Left cardiac atrium (tissue), 4 donors: ENCODE measurements at places on chromosomes 12 and 14.

DNA sequence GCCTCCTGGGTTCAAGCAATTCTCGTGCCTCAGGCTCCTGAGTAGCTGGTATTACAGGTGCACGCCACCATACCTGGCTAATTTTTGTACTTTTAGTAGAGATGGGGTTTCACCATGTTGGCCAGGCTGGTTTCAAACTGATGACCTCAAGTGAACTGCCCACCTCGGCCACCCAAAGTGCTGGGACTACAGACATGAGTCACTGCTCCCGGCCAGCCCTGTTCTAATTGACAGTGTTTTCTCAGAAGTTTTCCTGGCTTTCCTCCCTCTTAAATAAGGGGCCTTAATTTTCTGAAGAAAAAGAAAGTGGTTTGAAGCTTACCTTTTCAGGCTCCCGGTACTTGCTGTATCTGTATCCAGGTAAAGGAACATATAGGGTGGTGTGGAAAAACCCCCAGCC is 1.7 kb downstream of the HAL start:
- DNase-seq, result no peak

DNA sequence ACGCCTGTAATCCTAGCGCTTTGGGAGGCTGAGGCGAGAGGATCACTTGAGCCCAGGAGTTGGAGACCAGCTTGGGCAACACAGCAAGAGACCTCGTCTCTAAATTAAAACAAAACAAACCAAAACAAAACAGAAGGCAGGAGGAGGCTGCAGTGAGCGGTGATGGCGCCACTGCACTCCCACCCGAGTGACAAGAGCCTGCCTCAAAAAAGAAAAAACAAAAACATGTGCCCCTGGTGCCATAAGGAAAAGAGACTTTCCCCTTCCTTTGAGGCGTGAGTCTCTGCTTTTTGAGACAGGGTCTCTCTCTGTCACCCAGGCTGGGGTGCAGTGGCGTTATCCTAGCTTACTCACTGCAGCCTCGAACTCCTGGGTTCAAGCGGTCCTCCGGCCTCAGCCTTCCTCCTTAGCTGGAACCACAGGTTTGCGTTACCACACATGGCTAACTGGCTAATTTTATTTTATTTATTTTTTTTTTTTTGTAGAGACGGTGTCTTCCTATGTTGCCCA is 9.0 kb upstream of the EAPP start:
- no peak for DNase-seq

GRCh38 chr12:47234576-47235141 is 154.9 kb upstream of the AMIGO2 start:
- no peak for DNase-seq

- peak; percentile 56 for DNase-seq
Observed at GRCh38 chr14:77158175-77158881, 16.7 kb upstream of the ZDHHC22 start.

- DNase-seq, result peak; percentile 45
Observed at GRCh38 chr12:25957793-25958427, 572 bp upstream of the RASSF8 start.

- no peak for DNase-seq
Observed at GRCh38 chr14:87149583-87150354, 843.2 kb downstream of the GALC start.

DNA sequence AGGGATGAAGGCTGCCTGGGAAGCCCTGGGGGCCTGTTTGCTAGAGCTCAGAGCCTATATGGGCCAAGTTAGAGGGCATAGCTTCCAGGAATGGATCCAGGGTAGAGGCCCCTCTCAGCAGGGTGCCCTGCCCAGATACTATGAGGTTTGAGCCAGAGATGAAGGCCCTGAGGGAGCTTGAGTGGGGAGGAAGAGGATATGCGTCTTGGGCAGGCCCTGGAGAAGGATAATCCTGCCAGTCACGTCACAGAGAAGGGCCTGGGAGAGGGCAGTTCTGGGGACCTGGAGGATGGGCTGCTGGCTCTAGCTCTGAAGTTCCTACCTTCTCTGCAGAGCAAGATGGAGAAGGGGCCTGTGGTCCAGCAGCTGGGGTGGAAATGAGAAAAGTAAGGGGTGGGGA is 5.9 kb upstream of the CACNB3 start:
- no peak for DNase-seq

DNA sequence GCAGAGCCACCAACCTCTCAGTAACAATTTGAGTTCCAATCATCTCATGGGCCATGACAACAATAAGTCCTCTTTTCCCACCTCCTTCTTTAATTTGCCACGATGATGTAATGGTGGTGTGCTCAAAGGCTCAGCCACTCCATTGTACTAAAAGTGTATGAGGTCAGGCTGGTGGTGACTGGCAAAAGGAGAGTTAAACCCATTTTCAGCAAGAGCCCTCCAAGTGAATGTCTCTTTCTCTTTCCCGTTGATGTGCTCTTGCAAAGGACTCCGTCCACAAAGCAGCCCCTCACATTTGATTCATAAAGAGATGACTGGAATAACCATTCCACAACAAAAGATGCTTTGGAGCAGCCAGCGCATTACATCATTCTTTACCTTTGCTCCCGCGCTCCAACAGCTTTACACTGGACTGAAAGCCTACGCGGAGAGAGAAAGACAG is 41.6 kb downstream of the DUSP16 start:
- no peak for DNase-seq

GRCh38 chr12:113875691-113876090 is 90.4 kb downstream of the RBM19 start:
- DNase-seq, result no peak

DNA sequence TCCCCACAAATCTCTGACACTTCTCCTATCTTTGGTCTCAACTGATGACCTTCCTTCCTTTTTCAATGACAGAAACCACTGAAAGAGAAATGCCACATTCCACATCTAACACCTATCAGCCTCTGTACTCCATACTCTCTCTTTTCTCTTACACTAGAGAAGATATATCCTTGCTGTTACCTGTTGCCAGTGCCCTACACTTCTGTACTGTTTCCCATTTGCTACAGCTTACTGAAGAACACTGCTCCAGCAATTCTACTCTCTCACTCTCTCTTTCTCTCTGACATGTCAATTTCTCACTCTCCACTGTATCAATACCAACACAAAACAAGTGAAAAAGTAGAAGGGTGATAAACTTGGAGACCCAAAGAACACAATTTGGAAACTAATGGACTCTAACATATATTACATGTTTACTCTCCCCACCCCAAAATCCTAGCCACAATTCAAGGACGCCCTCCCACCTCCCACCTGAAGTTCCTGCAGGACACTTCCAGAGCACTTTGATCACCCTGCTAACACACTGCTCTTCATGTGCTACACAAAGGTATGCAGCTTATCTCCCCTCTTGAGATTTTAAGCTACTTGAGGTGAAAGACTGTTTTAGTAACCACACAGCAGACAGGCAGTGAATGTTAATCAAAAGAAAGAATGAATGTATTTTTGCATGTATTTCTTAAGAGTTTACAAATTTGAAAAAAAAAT is 95.0 kb downstream of the MED13L start:
- no peak for DNase-seq

DNA sequence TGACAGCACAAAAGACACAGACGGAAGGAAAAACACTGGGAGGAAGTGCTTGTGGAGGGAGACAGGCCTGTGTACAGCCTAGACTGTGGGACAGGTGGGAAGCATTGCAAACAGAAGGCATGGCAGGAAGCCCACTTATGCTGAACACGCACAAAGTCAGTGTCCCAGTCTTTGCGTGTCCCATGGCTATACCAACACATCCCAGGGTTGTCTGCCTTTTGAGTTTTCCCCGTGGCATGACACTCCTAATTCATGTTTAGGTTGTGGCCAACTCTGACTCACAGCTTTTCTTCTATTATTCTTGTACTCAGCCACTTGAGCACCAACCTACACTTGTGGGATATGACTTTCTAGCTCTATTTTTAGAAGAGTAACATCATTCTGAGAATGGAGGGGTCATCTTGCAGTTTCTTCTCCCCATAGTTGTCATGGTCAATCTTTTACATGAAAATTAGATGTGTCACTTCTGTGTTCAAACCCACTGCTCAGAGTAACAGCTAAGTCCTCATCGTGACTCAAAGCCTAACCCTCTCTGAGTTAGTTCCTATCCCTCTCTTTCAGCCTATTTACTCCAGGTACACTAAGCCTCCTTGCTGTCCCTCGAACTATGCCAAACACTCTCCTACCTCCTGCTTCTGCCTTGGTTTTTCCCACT is 27.5 kb upstream of the JPH4 start:
- no peak for DNase-seq

GRCh38 chr14:33799705-33800570 is 150.9 kb downstream of the EGLN3 start:
- DNase-seq, result peak; percentile 47

DNA sequence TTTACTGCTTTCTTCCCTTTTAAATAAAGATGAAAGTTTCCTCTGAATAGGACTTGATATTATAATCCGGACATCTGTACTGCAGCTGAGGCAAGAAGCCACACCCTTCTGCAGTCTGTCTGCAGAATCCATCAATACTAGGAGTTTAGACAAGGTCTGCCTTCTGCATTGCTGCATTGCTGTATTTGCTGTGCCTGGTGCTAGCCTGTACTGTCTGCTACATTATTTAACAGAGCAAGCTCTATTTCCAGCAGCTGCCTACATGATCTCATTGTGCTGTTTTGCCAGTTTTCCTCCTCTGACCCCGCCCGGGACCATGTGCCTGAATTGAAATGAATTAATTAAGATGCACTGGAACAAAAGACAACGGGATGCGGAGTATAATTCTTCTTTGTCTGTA is 1.7 kb downstream of the TUBA1A start:
- DNase-seq, result peak; percentile 53

DNA sequence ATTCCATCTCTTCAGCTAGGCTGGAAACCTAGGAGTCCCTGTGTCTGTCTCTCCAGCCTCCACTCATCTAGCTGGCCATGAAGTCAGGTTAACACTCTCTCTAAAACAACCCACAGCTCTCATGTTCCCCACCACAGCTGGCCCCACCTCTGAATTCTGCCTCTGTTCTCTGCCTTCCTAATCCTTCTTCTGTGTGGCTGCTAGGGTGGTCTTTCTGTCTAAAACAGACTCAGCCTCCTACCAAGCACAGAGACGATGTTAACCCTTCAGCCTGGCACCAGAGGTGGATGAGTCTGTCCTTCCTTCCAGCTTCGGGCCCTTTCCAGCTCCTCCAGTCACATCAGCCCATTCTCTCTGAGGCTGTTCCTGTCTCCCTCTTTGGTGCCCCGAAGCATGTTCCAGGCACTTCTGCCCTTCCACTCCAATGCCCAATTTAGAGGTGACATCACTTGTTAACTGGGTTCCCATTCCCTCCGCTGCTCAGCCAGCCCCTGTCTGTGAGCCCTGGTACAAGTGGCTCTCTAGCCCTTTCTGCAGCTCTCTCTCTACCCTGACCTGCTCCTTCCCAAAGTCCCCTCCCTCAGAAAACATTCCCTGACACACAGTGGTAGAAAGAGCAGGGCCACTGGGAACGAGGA is 9.1 kb downstream of the FIGNL2 start:
- DNase-seq, result no peak
